Transverse colon (tissue), 4 donors: ENCODE measurements at places on chromosomes 3 and 15. TPM values are rescaled to one million over a fixed set of nuclear protein-coding genes. Genes with fewer than 3 reads are reported as not detected.

DNA sequence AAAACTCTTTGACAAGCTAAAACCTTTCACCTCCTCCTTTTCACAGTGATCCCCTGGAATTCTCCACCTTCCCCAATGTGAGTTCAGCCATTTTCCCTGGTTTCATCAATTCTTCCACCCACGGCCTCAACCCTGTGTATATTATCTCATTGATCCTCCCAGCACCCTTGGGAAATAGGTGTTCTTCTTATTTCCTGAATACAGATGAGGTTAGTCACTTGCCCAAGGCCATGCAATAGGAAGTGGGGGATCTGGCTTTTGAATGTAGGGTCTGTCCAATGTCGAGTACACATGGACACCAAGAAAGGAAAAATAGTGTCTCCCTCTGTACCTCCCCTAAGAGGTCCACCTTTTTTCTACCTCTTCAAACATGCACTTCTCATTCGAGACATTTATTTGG lies 262.8 kb upstream of the ST8SIA2 start:
- H3K36me3 ChIP-seq: no peaks in the 10 kb centered on the region
- H3K4me1 ChIP-seq: no peaks in the 10 kb centered on the region
- H3K27ac ChIP-seq: no peak overlapping the region

- H3K4me1 ChIP-seq: no peaks in the 10 kb centered on the region
- no peaks in the 10 kb centered on the region for H3K36me3 ChIP-seq
- H3K27me3 ChIP-seq: no peaks in the 10 kb centered on the region
- H3K4me3 ChIP-seq: no peak overlapping the region
Observed at GRCh38 chr3:118267588-118267987, 767.1 kb downstream of the IGSF11 start.

DNA sequence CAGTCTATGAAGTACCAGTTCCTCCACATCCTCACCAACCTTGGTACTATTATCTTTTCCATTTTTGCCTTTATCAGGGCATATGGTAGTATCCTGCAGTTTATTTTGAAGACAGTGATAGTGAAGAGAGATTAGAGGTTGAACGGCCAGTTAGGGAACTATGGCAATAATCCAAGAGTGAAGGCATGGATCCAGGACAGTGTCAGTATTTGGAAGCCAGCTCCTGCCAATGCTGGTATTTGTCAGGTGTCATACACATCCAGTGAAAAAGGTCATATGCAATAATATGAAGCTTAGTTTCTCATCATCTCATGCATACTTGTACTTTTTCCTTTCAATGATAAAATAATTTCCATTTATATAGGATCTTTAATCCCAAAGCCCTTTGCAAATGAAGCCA lies 56.8 kb upstream of the KCNMB2 start:
- no peak overlapping the region for H3K27ac ChIP-seq
- H3K36me3 ChIP-seq: no peaks in the 10 kb centered on the region
- no peaks in the 10 kb centered on the region for H3K4me1 ChIP-seq
- H3K27me3 ChIP-seq: no peaks in the 10 kb centered on the region
- DNase-seq: no peak
- no peak overlapping the region for H3K4me3 ChIP-seq

DNA sequence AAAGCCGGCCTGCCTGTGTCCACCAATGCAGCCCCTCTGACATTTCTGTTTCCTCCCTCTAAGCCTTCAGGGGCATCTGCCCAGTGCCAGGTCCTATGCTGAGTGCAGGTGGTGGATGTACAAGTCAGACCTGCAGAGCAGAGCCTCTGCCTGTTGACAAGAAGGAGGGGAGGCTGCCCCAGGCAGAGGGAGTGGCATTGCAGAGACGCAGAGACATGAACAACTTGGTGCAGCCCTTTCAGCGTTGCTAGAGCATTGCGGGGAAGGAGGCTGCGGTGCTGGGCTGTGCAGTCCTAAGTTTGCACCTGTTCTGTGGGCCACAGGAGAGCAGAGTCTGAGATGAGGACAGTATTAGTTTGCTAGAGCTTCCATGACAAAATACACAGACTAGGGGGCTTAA lies 65.2 kb downstream of the LSM3 start:
- H3K4me1 ChIP-seq: no peaks in the 10 kb centered on the region
- no peak overlapping the region for H3K4me3 ChIP-seq
- no peak overlapping the region for H3K27ac ChIP-seq
- no peak for DNase-seq

- no peak for DNase-seq
- peaks cover 8% of the 10 kb centered on the region for H3K4me1 ChIP-seq
- no peak overlapping the region for H3K27ac ChIP-seq
Observed at GRCh38 chr3:127796045-127796830, 26.1 kb downstream of the MGLL start.

- no peak for DNase-seq
- H3K27me3 ChIP-seq: no peaks in the 10 kb centered on the region
- H3K36me3 ChIP-seq: no peaks in the 10 kb centered on the region
- H3K4me1 ChIP-seq: peaks cover 16% of the 10 kb centered on the region
- peak overlapping the region; percentile 18 for H3K27ac ChIP-seq
Observed at GRCh38 chr15:83871808-83872559, 218.1 kb downstream of the ADAMTSL3 start.

DNA sequence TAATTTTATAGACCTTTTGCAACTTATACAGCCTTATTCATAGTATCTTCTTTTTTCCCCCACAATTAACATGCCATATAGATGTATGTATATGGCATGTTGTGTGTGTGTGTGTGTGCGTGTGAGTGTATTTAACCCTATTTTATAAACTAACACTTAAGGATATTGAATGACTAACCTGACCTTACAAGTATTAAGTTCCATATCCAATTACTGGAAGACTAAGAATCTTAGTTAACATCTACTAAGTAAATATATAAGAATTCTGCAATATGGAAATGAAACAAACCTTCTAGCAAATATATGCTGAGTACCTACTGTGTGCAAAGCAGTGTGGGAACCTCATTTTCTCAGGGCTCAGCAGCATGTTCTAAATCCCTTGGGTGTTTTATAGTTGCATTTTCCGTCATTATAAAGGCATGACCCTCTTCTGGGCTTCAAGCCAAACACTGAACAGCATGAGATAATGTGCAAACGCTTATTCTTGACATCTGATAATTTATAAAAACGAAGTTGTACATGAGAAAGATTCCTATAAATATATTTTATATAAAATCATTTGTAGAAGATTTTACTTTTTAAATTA lies 105.5 kb downstream of the NLGN1 start:
- H3K27me3 ChIP-seq: no peaks in the 10 kb centered on the region
- no peaks in the 10 kb centered on the region for H3K4me1 ChIP-seq
- DNase-seq: no peak
- H3K36me3 ChIP-seq: no peaks in the 10 kb centered on the region

DNA sequence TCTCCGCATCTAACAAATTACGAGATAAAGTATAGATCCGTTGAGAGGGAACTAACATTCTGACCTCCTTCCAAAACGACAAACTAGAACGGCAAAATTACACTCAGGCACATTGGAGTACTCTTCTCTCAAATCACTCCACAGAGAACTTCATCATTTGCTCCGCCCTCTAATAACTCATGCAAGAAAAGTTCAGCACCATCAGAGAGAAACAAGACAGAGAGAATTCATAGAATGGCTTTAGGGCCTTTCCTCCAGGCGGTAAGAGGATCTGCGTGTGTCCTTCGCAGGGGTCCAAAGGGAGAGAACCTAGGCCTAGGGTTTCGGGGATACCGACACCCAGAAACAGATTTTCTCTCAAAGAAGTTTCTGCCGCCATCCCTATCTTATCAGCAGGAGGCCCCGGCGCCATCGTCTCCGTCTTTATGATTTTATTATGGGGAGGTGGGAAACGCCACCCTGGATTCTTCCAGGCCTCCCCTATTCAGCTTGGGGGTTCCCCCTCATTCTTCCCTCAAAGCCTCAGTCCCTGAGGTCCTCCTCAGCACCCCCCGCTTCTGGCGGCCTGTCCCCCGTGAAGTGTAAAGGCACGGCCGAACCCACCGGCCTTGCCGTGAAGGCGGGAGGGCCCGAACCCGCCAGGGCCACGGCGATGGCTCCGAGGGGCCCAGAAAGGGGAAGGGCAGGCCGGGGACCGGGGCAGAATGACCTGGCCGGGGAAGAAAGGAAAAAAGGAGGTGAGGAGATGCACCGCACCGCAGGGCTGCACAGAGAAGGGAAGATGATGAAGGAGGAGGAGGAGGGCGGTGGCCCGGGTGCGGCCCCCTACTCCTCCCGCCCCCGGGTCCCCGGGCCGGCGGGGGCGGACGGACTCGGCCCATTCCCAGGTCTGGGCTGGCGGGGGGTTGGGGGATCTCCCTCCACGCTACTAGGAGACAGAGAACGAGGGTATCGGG lies 768 bp downstream of the UBXN7 start:
- H3K27ac ChIP-seq: peak overlapping the region; percentile 89
- peaks cover 9% of the 10 kb centered on the region for H3K4me1 ChIP-seq
- DNase-seq: peak; percentile 23
- H3K4me3 ChIP-seq: peak overlapping the region; percentile 92

- H3K27me3 ChIP-seq: no peaks in the 10 kb centered on the region
- no peak for DNase-seq
- H3K4me3 ChIP-seq: no peak overlapping the region
- no peaks in the 10 kb centered on the region for H3K4me1 ChIP-seq
Observed at GRCh38 chr3:22471557-22471956, 720.5 kb upstream of the ZNF385D start.

- peak; percentile 51 for DNase-seq
- H3K27ac ChIP-seq: peak overlapping the region; percentile 97
- peaks cover 76% of the 10 kb centered on the region for H3K4me1 ChIP-seq
- no peaks in the 10 kb centered on the region for H3K36me3 ChIP-seq
- H3K4me3 ChIP-seq: no peak overlapping the region
- H3K27me3 ChIP-seq: no peaks in the 10 kb centered on the region
Observed at GRCh38 chr3:69082805-69083204, 1.9 kb upstream of the ARL6IP5 start.

- H3K27me3 ChIP-seq: no peaks in the 10 kb centered on the region
- no peaks in the 10 kb centered on the region for H3K36me3 ChIP-seq
- DNase-seq: no peak
- no peaks in the 10 kb centered on the region for H3K4me1 ChIP-seq
- no peak overlapping the region for H3K4me3 ChIP-seq
Observed at GRCh38 chr3:126750756-126751121, 46.7 kb downstream of the CHCHD6 start.

DNA sequence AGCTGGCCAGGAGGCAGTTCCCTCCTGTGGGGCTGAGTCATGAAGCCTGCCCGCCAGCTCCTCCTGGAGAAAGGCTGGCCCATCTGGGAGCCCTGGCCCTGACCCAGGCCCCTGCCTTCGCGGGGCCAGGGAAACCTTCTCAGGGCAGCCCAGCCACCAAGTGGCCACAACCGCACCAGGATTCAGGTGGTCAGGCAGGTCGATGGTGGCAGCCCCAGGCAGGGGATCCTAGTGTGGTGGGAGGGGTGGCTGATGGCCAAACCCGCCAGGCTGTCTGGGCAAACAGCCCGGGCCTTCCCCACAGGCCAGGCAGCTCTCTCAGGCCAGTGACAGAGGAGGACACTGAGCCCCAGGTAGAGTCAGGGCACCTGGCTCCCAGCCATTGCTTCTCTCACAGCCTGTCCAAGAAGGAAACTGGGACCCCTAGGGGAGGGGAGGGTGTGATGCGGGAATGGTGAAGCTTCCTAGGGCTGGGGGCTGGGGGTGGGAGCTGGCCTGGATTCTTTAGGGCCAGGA lies 1.2 kb downstream of the TWF2 start:
- peak; percentile 76 for DNase-seq
- peak overlapping the region; percentile 82 for H3K4me3 ChIP-seq
- no peaks in the 10 kb centered on the region for H3K36me3 ChIP-seq

DNA sequence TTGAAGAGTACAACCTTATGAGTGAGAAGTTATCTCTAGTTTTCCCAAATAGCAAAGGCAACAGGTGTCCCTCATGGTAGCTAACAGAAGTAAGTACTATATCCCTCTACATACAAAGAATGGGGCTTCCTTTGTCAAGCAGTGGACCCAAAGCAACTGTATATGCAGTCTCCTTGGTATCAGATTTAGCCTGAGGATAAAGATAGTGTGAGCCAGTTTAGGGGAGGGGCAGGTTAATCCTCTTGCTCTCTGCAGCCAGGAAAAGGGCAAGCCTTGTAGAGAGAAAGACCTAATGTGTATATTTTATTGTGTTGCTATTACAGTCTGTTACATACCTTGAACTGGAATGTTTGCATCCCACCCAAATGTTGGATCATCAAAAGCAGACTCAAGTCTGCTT lies 117.9 kb upstream of the COL8A1 start:
- H3K4me3 ChIP-seq: no peak overlapping the region
- no peak overlapping the region for H3K27ac ChIP-seq
- H3K36me3 ChIP-seq: no peaks in the 10 kb centered on the region
- no peaks in the 10 kb centered on the region for H3K4me1 ChIP-seq

- no peaks in the 10 kb centered on the region for H3K4me1 ChIP-seq
- H3K36me3 ChIP-seq: no peaks in the 10 kb centered on the region
- no peak for DNase-seq
Observed at GRCh38 chr3:36443028-36443686, 62.9 kb downstream of the STAC start.

Gene SLCO2A1
- total RNA-seq: 68.5 TPM

Gene REC114
- total RNA-seq: not detected

Gene GOLGA6B
- not detected for total RNA-seq

Gene ZIC4
- not detected for total RNA-seq
